ENCODE measurements at places on chromosomes 2 and 18. TPM values are rescaled to one million over a fixed set of nuclear protein-coding genes. Genes with fewer than 3 reads are reported as not detected.

DUSP19 gene
- 1.9 TPM for total RNA-seq

INHA gene
- total RNA-seq, result not detected

CACNB4 gene
- 0.88 TPM for total RNA-seq

CSRNP3 gene
- 10.5 TPM for total RNA-seq

CRYBA2 gene
- total RNA-seq, result 2.4 TPM

DNA sequence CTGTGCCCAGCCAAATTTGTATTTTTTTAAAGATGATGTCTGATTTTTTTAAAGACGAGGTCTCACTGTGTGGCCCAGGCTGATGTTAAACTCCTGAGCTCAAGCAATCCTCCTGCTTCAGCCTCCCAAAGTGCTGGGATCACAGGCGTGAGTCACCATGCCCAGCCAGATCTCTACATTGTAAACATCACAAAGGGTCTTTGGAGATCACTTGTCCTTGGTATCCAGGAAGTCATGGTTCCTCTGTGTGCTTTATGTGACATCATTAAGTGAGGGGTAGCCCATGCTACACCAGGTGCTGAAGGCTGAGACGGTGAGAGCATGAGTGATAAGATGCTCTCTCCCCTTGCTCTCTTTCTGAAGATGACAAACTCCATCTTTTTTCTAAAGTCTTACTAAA, 7.0 kb upstream of the NUP35 start:
- DNase-seq, result no peak

MYO5B gene
- total RNA-seq, result 105 TPM

GALNT5 gene
- 20.1 TPM for total RNA-seq

SPAG16 gene
- total RNA-seq, result 43.7 TPM

DNA sequence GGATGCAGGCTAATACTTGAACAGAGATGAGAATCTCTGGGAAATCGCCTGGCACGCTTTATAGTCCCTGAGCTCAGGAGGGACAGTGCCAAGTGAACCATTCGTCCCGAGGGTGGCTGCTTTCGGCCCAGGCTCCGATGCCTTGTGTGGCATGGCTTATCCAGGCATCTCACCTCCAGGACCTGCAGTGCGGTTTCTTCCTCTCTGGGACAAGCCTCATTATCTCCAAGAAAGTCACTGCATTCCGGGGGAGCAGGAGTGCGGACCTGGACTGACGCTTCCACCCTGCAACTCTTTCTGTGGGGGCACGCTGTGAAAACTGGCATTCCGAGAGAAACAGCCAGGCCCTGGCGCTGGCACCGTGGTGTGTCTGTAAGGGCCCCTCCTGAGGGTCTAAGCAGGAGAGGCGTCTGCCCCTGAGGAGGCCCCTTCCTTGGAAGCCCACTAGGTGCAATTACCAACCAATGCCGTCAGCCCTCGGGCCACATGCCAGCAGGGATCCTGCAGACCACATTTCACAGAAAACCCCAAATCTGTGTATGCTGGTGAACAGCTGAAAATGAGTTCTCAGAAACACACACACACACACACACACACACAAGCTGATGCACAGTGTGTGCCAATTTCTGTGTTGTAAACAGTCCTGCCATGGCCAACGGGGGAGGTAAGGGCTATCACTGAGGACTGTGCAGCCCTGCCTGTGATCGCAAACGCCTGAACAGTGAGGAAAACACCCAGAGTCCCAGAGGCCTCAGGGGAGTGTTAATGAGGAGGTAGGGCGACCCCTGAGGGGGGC, 351.9 kb upstream of the SALL3 start:
- DNase-seq, result peak; percentile 29

DNA sequence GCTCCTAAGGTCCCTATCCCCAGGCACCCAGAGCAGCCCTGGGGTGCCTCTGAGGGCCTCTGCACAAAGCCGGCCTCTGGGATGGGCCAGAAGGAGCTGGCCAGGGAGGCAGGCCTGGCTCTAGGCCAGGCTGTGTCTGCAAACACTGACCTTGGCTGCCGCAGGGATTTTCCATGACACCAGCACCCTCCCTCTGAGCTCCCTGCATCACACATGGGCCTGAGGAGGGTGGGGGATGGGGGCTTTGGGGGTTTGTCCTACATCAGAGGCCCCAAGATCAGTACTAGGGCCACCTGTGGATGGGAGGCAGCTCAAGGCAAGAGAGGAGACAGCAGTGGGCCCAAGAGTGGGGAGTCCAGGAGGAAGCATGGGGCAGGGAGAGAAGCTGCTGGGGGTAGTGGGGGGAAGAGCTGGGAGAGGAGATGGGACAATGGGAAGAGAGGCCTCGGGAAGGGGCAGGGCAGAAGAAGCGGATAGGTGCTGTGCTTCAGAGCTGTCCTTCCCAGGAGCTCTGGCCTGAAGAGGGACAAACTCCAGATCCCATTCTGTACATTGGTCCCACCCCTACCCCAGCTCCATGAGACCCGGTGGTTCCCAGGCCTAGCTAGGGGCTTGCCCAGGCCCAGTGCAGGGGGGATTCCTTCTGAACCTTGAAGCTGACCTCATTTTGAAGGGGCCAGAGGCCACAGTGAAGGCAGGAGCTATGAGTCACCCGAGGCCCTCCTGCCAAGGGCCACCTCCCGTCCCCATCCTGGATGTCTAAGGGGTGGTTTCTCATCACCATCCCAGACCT, 28.0 kb downstream of the KCNK3 start:
- peak; percentile 74 for DNase-seq

DNA sequence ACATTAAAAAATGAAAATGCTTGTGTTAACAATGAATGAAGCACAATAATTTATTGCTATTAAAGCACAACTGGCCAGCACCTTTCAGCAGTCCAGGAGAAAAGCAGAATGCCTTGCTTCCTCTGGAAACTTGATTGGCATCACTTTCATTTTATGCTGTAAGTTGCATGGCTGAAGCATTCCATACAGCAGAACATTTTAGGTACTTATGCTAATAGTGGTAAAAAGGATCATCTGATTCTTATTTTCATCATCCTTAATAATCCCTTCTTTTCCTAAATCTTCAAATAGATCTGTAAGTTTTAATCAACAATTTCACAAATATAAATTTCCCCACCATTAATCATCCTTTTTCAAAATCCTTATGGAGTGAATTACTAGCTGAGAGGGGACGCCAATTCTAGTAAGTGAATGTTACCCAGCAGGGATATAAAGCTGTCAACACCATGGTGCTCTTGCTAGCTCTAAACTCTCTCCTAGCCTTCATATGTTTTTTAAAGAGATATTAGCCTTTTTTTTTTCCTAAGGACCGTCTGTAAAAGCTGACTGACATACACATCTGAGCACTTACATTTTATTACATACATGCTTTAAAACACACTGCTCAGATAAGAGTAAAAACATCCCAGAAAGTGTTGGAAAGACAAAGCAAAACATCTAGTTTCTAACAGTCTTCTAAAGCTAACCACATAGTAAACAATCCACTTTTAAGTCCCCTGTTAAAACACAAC, 5.3 kb downstream of the SATB2 start:
- DNase-seq, result no peak

AQP12B gene
- not detected for total RNA-seq

GRCh38 chr2:203021991-203022390, 7.3 kb downstream of the NBEAL1 start:
- DNase-seq, result no peak

ANO7 gene
- total RNA-seq, result 100 TPM

GRCh38 chr2:61677942-61678341, 139.8 kb upstream of the XPO1 start:
- DNase-seq, result no peak

ERCC3 gene
- total RNA-seq, result 25.9 TPM

All from Peyer's patch (tissue), 4 donors.